ENCODE measurements at places on chromosomes 11 and 22.

GRCh38 chr11:69439651-69440464 is 41.6 kb upstream of the LINC01488 start:
- DNase-seq = no peak

- DNase-seq = no peak
These were observed 121.2 kb upstream of the TIMP3 start for GRCh38 chr22:32680277-32680676.

DNA sequence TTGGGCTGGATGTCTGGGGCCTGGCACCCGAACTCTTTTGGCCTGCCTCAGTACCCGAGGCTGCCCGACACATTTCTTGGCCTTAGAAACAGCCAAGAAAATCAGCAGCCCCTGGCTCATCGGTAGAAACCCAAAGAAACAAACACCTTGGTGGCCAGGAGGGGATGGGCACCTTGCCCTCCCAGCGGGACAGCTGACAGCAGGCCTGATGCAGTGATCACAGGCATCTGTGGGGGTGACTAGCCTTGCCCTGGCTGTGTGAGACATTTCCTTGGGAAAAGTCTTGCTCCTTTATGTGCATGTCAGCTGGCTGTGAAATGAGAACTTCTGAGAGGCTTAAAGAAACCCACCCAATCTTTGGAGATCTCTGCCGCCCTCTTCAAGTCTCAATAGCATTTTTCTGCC is 60.9 kb downstream of the SMIM38 start:
- no peak for DNase-seq

DNA sequence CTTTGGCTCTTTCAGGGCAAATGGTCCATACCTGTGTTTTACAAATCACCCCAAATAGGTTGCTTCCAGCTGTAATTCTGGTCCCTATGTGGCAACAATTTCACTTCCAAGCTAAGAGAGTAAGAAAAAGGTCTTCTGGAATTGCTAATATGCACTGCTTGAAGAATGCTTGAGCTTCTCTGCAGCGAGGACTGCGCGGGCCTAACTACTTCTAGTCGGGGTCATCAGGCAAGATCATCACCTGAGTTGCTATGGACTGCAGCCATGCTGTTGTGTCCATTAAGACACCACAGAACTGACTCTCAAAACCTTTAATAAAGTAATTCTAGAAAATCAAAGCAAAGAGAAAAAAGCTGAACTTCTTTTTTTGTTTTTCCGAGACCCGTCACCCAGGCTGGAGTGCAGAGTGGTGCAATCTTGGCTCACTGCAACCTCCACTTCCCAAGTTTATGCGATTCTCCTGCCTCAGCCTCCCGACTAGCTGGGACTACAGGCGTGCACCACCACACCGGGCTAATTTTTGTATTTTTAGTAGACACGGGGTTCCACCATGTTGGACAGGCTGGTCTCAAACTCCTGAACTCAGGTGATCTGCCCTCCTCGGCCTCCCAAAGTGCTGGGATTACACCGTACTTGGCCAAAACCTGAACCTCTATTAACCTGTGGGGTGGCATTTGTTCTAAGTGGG is 2.2 kb downstream of the JOSD1 start:
- DNase-seq = no peak

DNA sequence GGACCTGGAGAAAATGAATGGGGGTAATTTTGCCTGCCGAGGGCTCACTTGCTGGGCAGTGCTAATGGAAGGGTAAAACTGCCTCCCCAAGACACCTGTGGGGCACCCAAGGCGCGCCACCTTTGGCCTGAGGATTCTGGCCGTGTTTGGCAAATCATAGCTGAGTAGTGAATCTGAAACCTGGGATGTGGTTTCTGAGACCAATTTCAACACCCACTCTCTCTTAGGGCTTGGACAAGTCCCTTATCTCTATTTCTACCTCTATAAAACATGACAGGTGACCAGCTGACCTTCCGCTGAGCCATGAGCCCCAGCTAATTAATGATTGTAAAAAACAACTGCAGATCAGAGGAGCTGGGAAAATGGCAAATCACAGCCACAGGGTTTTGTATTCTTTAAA is 1.5 kb upstream of the PACSIN3 start:
- no peak for DNase-seq

DNA sequence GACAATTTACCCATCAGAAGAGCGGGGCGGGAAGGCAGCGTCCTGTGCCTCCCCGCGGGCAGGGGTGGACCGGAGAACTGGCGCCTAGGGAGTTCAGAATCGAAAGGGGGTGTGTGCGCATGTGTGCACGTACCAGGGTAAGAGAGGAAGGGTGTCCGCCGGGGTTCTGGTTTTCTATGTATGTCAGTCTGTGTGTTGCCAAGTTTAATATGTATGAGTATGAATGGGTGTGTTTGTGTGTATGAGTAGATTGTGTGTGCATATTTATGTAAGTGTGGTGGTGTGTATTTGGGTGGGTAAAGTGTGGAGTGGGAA is 2.0 kb downstream of the KCNC1 start:
- no peak for DNase-seq

DNA sequence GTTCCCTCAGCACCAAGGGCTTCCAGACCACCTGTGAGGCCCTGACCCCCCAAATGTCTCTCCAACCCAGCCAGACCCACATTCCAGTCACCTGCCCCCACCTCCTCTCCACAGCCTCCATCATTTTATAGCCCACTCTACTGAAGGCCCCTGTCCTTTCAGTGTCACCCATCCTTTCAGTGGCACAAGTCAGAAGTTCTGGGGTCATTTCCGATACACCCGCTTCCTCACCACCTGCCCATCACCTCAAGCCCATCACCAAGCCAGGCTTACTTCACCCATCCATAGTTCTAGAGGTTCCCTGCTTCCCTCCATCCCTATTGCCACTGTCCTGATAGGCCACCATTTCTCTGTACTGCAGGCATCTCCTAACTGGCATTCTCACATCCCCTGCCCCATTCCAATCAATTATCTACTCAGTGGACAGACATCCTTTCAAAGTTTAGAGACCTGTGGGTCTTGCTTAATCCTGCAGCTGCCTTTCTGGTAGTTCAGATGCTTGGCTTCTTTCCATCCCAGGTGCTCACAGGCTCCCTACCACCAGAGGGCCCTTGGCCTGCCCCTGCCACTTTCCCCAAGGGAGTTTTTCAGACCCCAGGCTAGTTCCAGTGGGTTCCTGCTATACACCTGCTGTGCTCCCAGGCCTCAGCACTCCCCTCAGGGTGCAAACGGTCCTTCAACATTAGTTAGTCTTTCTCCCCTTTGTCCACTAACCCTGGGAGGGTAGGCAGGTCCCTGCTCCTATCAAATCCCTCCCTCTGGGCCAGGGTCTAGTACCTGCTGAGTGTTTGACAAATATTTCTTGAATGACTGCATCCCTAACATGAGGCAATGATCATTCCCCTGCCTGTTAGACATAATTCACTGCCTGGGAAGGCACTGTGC is 7.6 kb downstream of the KCNQ1OT1 start:
- DNase-seq = no peak

GRCh38 chr11:1858154-1858553 is 5.3 kb downstream of the LSP1 start:
- DNase-seq = no peak

DNA sequence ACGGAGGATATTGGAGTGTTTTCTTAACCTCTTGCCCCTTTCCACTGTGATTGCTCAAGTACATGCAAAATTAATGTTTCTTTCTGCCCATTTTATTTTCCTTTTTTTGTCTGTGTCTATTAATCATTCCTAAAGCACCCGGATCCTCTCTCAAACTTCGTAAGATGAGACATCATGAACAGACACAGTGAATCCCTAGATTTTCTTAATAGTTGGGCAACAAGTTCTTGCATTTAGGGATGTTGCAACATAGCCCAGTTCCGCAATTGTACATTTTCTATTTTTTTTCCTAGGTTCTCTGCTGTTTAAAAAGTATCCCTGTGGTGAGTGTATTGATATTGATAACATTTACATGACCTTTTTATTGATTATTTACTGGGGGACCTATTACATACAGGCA is 2.9 kb downstream of the FAM111A start:
- DNase-seq = no peak

- no peak for DNase-seq
These were observed 435.7 kb upstream of the CADM1 start for GRCh38 chr11:115939731-115940421.

DNA sequence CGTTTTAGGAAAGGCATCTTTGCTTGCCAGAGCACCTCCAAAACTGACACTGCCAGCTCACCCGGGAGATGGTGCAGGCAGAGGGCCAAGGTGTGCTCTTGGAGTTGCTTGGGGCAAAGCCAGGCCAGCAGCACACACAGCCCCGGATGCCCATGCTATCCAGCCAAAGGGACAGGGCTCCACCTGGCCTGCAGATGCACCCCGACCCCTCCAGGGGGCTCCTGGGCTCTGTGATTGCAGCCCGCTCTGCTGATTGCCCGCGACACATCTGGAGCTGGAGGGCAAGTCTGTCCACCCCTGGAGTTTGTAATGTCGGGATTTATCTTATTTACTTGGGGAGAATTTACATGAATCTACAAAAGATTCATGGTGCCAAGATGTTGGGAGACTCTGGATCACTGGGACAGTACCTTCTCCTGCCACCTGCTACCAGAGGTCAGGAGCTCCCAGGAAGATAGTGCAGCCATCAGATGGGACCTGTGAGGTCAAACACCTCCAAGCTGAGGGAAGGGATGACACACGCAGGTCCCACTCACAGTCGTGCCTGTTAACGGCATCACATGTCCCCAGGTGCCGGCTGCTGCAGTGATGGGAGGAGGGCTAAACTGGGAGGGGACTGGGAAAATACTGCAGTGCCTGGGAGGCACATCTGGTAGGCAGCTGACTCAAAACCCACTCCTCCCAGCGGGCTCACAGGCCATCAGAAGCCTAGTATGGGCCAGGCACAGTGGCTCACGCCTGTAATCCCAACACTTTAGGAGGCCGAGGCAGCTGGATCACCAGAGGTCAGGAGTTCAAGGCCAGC is 17.2 kb downstream of the CBX7 start:
- DNase-seq = peak; percentile 62

DNA sequence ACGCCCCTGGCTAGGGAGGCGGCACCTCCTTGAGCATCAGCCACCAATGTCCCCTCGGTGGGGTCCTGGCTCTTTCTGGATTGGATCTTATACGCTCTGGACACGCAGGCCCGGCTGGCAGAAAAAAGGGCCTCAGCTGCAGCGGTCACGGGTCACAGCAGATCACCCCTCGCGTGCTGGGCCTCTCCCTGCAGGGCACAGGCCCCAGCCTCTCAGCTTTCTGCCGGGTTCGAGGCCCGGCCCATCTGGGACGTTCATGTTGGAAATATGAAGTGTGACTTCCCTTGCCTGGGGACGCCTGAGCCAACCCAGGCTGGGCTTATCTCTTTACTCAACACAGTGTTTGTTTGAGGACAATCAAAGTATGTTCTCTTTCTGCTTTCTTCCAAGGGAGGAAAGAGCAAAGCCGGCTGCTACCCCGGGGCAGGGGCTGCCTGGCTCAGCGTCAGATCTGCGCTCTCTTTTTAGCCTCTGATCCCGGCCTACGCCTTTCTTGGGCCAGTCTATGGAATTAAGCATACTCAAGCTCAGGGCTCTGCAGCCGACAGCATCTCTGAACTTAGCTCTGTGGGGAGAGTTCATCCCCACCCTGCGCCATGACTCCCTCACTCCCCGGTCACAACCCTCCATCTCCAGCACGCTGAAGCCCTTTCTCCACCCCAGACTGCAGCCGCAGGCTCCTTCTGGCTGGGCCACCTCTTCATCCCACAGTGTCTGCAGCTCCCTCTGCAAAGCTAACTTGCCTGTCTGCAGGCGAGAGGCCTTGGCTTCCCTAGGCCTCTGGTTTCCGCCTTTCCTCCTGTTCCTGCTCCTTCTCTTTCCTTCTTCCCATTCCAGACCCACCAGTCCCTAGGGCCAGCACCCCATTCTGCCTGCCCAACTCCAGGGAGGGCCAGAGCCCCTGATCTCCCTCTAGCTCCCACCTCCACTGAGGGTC is 38.8 kb downstream of the ADAMTS15 start:
- DNase-seq = no peak

DNA sequence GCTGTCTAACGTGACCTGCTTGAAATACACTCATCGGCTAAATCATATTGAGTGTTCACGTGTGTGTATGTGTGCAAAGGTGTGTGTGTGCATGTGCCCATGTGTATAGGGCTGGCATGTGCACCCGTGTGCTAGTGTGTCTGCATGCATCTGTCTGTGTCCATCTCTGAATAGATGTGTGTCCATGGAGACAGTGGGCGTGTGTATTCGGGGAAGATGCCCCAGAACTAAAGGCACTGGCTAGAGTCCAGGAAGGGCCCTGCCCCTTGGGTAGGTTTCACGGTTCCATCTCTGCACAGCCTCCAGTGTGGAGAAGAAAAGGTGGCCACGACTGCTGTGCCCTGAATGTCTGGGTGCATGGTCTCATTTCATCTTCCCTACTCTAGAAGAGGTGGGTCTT is 220.3 kb downstream of the MN1 start:
- no peak for DNase-seq

DNA sequence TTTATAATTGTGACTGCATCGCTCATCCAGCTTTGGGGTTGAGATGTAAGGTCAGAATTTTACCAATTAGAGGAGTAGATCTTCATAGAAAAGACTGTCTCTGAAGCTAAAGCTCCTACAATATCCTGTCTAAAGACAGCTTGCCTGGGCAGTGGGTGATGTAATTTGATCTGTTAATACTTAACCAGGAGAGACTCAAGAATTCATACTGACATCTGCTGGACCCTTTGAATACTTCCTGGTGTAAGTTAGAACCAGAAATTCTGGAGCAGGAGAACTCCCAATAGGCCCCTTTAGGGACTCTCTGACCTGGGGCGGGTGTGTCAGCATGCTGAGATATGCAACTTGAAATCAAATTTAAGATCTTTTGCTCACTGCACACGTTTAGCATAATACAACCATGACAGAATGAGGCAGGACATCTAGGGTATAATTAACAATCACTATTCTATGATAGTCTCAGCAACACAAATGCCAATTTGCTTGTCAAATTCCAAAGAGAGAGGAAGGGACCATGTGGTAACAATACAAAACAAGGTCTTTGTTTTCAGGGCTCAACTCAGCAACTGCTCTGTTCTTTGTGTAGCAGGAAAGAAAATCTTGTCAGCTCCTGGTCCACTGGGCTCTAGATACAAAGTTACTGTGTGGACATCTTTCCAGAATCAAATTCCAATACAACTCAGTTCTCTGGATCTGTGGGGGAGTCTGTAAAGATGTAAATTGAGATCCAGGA is 143.9 kb downstream of the INSC start:
- no peak for DNase-seq

- DNase-seq = no peak
These were observed 34.2 kb upstream of the CTTN start for GRCh38 chr11:70364178-70364577.

- DNase-seq = no peak
These were observed 12.0 kb upstream of the EFCAB6 start for GRCh38 chr22:43823911-43824665.
